ENCODE measurements at places on chromosomes 2 and 18.

DNA sequence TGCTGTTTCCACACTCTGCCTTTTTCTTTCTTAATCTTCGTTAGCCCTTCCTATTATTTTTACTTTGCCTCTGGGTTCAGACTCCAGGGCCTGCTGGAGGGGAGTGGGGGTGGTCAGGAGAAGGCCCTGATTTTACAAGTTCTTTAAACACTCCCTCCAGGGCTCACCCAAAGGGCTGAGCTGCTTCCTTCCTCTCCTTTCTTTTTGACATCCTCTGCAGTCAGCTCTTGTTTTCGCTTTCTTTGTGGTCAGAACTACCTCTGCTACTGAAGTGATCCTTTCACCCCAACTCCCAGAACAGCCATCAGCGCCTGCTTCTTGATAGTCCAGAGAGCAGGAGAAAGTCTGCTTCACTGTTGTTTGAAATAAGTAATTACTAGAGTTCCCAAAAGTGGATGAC lies 925.7 kb downstream of the EPHA4 start:
- DNase-seq = no peak

DNA sequence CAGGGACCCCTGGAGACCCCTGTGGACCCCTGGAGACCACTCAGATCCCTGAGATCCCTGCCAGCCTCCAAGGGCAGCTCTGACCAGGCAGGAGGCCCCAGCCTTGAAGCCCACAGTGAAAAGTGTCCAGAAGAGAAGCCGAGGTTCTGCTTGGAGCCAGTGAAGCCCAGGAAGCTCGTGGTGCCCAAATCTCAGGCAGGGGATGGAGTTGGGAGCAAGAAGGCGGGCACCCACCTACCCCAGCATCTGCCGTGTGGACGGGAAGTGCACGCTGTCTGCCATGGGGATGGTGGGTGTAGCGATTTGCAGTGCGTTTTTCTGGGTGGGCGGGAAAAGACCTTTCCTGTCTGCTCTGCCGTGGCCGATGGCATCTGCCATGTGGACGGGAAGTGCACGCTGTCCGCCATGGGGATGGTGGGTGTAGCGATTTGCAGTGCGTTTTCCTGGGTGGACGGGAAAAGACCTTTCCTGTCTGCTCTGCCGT lies 120.6 kb upstream of the CTDP1 start:
- DNase-seq = no peak

DNA sequence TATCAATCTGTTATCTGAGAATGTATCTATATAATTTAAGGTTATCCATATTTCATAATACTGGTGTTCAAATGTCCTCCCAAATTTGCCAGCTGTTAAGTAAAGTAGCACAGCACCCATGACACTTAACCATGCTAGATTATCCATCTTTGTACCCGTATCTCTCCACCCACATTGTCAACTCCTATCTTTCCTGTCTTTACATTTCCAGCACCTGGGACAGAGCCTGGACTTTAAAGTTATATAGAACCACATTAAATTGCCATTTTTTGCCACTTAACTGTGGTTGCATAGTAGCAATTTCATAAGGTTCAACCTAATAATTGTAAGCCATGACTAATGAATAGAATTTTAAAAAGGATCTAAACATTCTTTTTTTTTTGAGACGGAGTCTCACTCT lies 226.7 kb downstream of the NCKAP5 start:
- DNase-seq = no peak

DNA sequence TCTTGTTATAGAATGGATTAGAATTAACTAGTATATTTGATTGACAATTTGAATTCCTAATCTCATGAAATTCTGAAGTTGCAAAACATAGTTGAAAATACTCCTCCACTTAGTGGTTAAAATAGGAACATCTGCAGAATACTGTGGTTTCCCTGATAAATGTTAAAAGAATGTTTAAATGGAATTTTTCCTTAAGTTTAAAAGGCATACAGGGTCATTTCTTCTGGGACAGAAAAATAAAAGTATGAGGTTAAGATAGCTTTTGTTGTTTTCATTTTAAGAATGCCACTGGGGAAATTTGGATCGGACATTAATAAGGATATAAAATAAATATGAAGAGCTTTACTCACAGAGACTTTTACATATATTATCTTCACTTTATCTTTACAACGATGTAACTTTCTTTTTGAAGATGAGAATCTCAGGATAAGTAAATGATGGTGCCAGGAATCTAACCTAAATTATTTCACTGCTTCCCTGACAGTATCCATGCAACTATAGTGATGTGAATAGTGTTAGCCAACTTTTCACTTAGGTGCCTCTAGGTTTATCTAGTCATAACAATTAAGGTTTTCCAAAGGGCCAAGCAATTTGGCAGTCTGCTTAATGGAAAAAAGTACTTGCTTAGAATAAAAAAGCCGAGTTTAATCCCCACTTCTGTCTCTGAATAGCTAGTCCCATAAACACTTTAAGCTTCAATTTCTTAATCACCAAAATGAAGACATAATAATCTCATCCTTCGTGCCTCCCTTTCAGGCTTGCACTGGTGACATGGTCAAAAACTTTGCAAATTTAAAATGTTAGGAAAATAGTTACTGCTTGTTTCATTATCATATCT lies 151.8 kb upstream of the STK17B start:
- no peak for DNase-seq

- no peak for DNase-seq
These were observed 662.9 kb upstream of the ID2 start for GRCh38 chr2:8018956-8019355.

DNA sequence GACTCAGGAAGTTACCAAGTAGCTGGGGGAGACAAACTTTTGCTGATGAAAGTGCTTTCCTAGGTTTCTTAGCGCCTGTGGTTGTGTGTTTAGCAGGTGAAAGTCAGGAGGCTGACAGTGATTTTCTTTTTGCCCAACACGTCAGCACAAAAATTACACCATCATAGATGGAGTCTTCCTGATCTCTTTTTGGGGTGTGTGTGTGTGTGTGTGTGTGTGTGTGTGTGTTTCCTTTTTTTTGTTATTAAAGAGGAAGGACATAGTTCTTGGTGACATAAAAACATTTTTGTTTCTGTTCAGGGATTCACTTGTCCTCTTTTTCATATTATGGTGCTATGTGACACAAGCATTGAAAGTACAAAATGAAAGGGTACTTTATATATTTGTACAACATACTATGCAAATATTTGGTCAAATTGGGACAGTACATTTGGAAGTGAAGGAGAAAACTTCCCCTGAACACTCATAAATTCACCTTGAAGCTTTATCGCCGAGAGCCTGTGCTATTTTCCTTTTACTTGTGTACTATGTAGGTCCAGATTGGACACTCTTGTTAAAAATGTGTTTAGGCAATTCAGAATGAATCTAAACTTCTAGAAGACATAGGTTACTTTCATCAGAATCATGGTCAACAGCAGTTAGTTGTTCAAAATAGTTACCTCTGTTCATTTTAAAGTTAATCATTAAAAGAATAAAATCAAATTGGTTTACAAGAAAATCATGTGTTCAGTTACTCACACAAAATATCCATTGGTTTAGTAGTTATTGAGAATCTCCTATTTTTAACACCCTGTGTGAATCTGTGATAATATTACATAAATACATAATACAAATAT lies 491.9 kb downstream of the IRS1 start:
- DNase-seq = no peak

DNA sequence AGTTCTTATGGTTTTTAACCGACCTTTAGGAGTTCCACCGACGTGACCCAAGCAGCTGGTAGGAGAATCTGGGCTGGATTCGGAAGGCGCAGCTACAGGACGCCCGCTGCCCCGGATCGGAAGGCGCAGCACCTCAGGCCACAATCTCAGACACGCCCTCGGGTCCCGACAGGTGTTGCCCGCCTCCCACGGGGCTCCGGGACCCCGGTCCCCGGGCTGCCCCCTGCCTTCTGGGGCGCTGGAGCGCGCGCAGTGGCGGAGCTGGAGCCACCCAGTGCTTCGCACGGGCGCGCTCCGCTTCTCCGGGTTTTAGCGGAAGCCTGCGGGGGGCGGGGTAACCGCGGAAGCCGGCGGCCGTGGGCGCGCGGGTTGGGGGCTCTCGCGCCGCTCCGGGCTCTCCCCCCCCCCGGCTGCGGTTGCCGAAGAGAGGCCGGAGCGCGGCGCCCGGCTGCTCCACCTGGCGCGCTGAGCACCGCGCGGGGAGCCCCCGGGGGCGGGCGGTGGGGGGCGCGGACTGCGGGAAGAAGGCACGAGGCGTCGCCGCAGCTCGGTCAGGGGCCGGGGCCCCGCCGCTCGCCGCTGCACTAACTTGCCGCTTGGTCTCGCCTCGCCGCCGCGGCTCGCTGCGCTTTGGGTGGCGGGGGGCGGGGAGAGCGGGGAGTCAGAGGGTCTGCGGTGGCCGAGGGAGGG lies 718.8 kb downstream of the DPP10 start:
- DNase-seq = no peak

- no peak for DNase-seq
These were observed 1160.7 kb downstream of the CNTNAP5 start for GRCh38 chr2:125185691-125186270.

- no peak for DNase-seq
These were observed 4.8 kb downstream of the ATOH8 start for GRCh38 chr2:85758361-85759256.

- DNase-seq = no peak
These were observed 62.5 kb downstream of the TGOLN2 start for GRCh38 chr2:85265304-85265703.

DNA sequence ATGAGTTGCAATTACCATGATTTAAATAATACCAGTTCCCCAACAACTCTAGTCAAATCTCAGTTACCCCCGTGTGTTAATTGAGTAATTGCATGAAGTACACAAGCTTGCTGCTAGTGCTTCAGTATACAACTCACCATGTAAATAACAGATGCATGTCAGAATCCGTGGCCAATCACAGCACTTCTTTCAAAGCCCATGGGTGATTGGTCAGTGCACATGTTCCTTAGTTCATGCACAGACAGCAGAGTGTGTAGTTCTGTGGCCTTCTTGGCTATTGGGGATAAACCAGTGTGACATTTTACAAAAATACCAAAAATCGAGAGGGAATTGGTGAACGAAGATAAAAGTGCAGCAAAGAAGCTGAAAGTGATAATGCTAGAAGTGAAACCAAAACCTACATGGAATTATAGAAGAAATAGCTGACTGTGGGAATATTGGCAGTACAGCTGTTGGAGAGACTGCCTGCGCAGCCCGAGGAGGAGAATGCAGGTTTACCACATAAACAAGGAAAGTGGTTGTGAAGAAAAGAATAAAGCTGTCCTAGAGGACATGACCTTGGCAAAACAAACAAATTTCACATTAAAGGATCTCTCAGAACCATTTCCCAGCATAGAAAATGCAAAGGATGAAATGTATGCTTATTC lies 59.4 kb downstream of the NEDD4L start:
- no peak for DNase-seq

DNA sequence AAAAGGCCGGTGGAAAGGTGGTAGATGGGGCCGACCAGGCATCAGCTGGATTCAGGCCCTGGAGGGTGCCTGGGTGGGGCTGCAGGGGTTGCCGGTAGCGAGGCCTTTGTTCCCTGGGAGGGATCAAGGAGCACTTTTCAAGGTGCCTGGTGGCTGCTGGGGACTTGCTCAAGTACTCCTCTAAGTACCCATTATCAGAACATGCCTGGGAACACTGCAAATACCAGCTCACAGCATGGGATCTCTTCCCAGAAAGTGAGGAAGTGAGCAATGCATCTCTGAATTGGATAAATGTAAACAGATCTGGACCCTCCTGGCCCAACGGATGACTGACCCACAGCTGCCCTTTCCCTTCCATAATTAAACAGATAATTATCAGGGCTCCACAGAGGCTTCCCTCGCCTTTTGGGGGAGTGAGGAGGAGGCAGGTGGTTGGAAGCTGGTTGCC lies 210.5 kb downstream of the SH3RF3 start:
- DNase-seq = no peak

GRCh38 chr2:235291461-235291860 lies 202.4 kb upstream of the AGAP1 start:
- no peak for DNase-seq

DNA sequence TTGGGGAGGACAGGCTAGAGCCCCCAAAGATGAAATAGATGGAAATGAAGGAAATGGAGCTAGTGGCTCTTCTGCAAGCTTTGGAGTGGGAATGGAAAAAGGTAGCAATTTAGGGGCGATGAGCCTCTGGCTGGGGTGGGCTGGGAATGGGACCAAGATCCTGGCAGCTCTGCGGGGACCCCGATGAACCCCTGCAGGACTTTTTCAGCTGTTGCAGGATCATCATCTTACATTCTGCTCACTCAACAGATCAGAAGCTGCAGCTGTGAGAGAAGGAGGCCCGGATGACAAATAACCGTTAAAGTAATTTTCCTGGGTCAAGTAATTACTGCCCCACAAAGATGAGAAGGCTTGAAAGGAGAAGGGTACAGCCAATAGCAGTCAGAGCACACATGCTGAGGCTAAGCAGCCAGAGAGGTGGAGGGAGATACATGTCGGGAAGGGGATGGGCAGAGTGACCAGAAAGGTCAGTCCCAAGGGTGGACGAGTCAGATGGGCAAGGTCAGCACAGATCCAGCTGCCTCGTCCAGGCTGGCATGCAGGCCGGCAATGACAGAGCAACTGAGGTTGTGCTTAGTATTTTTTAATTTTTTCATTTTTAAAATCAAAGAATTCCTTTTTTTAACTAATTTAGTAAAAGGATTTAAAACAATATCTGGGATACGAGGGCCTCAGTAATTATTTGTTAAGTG lies 245.0 kb upstream of the RAB6C start:
- no peak for DNase-seq

DNA sequence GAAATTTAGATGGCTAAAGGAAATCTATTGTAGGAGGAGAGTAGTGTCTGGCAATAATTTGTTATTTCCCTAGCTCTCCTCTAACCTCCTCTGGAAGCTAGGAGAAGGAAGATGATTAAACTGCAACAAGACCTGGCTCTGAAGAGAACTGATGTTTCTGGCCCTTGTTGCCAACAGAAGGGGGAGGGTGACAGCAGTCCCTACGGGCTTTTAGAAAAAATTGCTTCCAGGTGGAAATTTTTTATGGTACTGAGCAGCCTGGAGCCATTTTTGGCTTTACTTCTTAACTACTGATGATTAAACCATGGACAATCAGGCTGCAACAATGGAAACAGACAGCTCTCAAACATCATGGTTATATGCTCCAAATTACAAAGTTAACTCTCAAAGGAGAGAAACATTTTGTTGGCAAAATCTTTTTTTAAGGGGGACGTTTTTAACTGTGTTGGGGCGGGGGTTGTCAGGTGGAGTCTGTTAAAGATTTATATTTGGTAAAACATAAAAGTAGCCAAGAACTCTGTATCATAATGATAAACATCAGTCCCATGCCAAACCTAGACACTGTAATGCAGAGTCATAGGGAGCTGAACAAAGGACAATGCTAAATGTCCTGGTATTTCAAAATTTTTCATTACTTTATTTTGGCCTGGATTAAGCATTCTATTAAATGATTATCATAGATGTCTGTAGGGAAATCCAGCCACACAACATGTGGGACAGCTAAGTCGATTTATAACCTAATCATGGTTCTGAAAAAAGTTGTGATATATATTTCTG lies 70.0 kb downstream of the EXOC6B start:
- no peak for DNase-seq

GRCh38 chr2:163729636-163730273 lies 6.1 kb downstream of the FIGN start:
- no peak for DNase-seq

- DNase-seq = peak; percentile 34
These were observed 48.2 kb upstream of the CTAGE1 start for GRCh38 chr18:22465859-22466457.

Measured in CD4-positive, alpha-beta T cell treated with Interleukin-12 subunit alpha and Interleukin-12 subunit beta, for 1 hour (primary cell).